ENCODE measurements at places on chromosomes 3 and 15.

GRCh38 chr3:126256251-126256650 is 75.9 kb upstream of the ALDH1L1 start:
- peak; percentile 15 for DNase-seq

GRCh38 chr15:69496001-69496400 is 43.4 kb downstream of the RPLP1 start:
- no peak for DNase-seq

- peak; percentile 87 for DNase-seq
These were observed 99.4 kb downstream of the FBLN2 start for GRCh38 chr3:13648060-13649001.

DNA sequence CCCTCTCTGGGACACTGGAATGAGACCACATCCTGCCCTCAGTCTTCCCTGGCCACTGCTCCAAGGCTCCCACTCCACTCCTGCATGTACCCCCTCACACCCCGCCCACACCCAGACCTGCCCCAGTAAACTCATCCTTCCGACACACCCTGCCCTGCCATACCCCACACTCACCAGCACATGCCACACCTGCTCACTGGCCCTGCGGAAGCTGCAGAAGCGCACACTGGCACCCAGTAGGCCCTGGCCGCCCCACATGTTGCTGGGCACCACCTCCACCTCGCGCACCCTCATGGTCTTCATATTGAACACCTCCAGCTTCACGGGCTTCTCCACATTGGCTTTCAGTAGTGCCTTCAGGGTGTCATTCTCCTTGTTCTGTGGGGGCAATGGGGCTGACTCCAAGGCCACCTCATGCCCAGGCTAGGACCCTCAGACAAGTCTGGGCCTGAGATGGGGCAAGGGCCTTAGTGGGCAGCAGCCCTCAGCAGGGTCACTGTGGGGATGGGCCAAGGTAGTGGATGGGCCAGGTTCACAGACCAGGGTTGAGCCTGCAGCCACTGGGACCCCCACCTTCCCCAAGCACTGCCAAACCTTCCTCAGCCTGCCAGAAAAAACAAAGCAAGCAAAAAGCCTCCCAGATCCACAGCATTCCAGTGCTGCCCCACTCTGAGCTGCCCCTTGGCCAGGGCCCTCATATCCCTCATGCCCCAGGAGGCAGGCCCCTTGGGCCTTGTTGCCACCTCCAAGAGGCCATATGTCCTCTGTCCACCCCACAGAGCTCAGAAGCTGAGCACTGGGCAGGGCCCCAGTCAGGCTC is 4.7 kb downstream of the GORASP1 start:
- no peak for DNase-seq

DNA sequence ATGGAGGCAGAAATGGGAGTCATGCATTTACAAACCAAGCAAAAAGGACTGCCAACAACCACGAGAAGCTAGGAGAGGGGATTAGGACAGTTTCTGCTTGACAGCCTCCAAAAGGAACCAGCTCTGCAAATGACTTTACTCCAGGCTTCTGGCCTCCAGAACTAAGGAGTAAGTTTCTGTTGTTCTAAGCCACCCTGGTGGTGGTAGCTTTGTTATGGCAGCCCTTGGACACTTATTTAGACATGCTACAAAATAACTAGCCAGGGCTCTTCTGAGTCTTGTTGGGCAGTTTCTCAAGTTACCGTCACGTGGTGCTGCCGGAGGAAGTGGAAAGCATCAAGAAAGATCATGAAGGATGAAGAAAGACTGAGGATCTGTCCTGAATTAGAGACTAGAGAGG is 386.5 kb downstream of the LRTM1 start:
- DNase-seq: no peak

DNA sequence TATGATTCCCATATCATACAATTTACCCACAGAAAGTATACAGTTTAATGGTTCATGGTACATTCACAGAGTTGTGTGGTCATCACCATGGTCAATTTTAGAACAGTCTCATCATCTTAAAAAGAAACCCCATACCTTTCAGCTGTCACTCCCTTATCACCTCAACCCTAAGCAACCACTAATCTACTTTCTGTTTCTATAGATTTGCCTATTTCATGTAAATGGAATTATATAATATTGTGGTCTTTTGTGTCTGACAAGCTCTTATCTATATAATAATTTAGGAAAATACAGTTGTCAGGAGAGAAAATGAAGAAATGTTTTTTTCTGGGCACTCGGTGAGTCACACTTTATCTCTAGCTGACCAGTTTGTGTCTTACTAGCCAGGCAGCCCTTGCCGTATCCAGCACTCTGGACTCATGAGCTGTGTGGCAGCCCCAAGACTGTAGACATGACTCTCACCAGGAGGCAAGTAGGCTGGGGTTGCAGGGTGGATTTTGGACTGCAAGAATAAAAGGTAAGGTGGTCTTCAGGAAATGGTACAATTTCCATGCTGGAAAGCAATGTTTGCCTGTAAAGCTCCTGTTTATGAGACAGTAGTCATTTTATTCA is 234.6 kb downstream of the THRB start:
- peak; percentile 74 for DNase-seq

GRCh38 chr3:64684715-64685261 is 3.0 kb downstream of the ADAMTS9 start:
- DNase-seq: peak; percentile 74

DNA sequence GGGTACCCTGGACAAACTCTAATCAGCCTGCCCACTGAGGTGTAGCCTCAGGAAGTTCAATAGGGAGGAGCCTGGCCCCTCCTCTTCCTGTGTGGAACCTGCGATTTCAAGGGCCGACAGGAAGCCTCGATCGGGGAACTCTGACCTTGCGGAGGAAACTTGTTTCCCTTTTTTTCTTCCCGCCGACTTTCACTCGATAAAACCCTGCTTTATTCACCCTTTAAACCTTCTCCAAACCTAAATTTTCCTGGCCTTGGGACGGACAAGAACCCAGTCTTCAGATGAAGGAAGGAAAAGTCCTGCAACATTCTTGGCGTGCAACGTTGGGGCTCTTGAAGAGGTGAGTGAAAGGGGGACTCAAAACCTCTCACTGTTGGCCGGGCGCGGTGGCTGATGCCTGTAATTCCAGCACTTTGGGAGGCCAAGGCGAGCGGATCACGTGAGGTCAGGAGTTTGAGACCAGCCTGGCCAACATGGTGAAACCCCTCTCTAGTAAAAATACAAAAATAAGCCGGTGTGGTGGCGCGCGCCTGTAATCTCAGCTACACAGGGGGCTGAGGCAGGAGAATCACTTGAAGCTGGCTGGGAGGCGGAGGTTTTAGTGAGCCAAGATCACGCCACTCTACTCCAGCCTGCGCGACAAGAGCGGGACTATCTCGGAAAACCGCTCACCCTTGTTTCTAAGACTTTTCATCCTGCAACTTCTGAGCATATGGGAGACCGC is 208.2 kb downstream of the ZNF385D start:
- no peak for DNase-seq

- DNase-seq: no peak
These were observed 254.5 kb upstream of the CFAP20DC start for GRCh38 chr3:59304296-59304695.

GRCh38 chr3:8443829-8444791 is 57.5 kb upstream of the LMCD1 start:
- DNase-seq: peak; percentile 100

DNA sequence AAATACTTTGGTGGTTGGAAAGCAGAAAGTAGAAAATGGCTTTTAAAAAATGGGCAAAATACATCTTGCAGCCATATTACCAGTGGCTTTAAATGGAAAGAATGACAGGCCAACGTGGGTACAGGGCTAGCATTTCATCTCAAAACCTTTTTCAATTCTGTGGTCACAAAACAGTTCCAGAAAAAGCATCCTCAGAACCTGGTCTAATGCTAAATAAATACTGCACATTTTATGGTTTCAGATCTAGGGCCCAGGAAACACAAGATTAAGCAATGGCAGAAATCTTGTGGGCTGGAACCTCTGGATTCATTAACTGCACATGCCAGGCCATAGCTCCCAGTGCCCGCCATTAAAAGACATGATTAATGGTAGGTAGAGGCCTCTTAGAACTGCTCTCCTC is 470.2 kb upstream of the RASGRP1 start:
- DNase-seq: no peak

Measured in cardiac fibroblast (primary cell).